Chondrocyte (in vitro differentiated cells): ENCODE measurements at places on chromosomes 12 and 14.

GRCh38 chr14:89702073-89702875 is 252.3 kb downstream of the EFCAB11 start:
- no peak for DNase-seq

- DNase-seq = no peak
Measured at GRCh38 chr12:63325757-63326156, 174.8 kb upstream of the AVPR1A start.

GRCh38 chr14:90630171-90630806 is 185.9 kb downstream of the TTC7B start:
- no peak for DNase-seq

GRCh38 chr12:6211421-6211869 is 11.2 kb downstream of the CD9 start:
- DNase-seq = no peak

- DNase-seq = no peak
Measured at GRCh38 chr14:70472253-70473159, 20.5 kb downstream of the ADAM21 start.

DNA sequence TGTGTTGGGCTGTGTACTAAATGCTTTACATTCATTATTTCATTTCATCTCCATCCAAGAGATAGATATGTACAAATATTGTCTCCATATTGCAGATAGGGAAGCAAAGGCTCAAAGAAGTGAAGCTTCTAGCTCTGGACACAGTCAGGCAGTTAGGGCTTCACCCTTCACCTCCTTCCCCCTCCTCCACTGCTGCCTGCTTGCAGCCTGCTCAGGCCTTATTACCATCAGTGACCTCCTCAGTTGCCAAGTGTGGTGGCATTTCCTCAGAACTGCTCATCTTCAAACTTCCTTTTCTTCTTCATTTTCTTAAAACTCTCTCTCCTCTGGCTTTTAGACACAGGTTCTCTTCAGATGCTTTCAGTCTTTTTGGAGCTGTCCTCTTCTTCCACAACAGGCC is 4.7 kb upstream of the GPATCH2L start:
- no peak for DNase-seq

GRCh38 chr12:105341010-105341409 is 10.5 kb downstream of the C12orf75 start:
- DNase-seq = no peak

DNA sequence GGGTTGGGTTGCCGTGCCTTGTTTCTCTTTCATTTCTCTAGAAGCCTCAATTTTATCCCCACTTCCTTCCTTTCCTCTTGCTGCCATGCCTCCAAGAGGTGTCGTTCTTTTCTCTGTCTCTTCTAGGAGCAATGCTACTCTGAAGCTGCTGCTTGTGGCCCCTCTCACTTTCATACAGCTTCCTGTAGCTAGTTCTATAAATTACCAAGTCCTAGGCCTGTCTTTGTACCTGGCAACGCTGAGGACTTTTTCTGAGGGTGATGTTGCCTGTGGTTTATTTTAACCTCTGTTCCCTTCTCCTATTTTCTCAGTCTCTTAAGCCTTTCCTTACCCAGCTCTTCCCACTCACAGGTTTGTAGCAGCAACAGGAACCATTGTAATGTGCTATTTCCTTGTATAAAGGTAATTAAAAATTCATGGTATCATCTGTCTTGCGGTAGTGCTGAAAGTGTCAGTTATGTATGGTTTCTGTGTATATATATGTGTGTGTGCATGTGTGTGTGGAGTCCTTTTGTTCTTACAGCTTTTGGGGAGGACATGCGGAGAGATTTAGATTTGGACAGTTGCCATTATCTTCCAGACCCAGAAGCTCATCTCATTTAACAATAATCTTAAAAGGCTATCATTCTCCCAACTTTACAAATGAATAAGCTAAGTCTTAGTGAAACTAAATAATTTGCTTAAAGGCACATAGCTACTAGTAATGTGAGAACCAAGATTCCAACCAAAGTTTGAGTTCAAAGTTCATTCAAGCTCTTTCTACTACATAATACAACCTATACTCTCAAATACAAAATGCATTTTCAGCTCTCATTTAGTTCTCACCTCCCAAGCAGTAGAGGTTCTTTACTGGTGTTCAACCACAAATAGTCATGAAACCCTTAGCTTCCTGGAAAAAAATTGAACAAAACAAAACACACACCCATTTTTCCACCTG is 43.8 kb downstream of the DDHD1 start:
- DNase-seq = no peak

DNA sequence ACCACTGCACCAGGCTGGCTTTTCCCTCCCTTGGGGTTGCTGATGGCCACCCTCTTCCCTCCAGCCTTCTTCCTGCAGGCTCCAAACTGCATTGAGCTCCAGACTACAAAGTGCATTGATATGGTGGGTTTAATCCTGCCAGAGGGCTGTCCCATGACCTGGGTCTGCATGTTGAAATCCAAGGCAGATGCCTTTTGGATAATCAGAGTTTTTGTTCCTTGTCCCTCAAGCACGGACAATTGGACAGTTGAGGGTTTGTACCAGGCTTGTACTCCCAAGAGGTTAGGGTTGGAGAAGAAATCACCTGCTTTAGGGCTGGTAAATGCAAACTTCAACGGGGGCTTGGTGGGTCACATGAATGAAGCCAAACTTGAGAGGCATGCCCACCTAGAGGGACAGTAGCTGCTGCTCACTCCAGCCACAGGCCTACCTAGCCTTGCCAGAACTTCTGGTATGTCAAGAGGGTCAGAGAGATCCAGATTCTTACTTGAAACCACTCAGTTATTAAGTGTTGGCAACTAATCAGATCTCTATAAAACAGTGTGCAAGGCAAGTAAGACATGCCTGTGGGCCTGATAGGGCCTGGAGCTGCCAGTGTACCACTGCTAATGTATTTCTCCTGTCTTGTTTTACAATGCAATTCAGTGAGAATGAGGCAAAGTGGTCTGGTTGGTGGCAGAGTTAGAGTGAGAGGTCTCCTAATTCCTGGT is 21.7 kb upstream of the KRT83 start:
- no peak for DNase-seq

DNA sequence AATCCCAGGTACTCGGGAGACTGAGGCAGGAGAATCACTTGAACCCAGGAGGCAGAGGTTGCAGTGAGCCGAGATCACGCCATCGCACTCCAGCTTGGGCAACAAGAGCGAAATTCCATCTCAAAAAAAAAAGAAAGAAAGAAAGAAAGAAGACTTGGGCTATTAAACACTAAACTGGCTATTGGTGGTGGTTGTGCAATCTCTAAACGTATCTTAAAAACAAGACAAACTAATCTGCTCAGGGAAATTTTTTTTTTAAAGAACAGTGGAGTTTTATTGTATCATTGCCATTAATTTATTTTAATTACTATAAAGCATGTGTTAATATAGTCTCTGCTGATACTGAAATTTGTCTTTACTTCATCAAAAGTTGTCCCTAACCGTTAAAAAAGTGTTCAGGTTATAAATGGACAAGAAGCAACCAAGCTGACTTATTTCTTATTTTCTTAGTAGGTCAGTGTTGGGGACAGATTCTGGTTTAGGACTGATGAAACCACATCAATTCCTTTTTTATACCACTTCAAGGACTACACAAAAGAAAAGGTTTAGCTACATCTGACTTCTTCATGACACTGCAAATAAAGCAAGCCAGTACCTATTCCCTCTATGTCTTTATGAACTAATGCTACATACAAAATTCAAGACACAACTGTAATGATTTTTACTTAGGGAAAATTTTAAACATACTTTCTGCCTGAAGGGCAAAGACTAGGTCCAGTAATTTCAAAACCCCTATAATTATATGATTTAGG is 68.7 kb upstream of the KRAS start:
- no peak for DNase-seq

- DNase-seq = no peak
Measured at GRCh38 chr14:82244791-82245190, 711.1 kb upstream of the SEL1L start.

DNA sequence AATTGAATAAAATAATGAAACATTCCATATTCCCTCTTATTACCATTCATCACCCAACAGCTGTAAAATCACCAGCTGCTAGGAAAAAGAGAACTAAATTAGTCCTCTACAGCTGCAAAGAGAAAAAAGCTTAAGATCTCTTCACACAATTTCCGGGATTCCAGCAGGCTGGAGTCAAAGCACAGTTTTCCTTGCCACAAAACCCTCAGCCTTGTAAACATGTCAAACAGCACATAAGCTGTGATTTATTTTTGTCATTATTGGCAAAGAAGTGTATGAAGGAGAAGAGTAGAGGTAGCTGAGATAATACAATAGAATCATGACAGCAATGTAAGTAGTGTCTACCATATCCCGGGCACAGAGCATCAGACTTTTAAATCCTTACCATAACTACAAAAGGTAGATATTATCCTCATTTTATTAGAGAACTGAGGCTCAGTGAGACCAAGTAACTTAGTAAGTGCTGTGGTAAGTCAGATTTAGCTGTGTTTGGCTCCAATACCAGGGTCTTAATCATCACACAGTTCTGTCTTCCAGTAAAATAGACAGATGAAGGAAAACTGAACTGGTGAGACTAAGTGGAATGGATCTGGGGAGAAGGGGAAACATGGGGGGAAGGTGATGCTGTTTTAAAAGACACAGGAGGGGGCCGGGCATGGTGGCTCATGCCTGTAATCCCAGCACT is 57.3 kb downstream of the NTN4 start:
- no peak for DNase-seq
